ENCODE measurements at places on chromosomes 4 and X.

GRCh38 chrX:107288676-107289075, 82.3 kb downstream of the DNAAF6 start:
- no peak for DNase-seq

DNA sequence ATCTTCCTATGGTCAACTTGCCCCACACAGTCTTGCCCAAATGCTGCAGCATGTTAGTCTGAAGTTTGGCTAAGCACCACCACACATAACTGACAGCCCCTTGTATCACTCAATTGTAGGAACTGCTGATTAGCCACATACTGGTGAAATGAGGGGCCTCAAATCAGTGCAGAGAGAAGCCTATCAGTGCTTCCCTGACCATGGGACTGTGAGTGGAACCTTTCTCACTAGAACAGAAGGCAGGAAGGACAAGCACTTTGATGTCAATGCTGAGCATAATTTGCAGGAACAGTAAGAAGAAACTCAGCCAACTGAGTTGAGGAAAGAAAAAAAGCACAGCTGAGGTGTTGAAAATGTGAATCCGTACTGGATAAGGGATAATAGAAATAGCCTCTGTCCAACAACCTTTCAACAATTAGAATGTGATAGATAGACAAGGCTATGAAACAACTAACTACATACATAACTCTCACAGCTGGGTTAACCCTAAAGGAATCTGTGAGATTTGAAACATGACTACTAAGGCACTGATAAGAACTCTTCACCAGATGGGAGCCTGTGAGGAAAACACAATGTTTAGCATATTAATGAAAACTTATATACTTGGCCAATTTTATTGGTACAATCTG, 136.6 kb upstream of the SH3RF1 start:
- no peak for DNase-seq

DNA sequence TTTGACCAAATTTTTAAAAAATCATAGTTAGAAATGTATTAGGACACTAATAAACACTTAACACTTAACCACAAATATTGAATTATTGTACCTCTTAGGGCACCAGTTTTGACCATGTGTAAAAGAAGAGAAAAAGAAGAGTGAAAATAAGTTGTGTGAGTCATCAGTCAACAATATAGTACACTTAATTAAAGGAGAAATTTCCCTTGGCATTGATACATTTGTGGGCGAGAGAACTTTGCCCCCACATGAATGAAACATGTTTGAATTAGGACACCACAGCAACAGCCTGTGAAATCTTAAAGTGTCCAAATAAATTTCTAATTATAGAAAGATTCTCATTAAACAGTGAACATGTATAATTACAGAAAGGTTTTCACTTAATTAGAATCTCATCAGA, 1292.8 kb upstream of the TENM3 start:
- no peak for DNase-seq

GRCh38 chr4:82423245-82424054, 6.8 kb downstream of the HNRNPDL start:
- no peak for DNase-seq

DNA sequence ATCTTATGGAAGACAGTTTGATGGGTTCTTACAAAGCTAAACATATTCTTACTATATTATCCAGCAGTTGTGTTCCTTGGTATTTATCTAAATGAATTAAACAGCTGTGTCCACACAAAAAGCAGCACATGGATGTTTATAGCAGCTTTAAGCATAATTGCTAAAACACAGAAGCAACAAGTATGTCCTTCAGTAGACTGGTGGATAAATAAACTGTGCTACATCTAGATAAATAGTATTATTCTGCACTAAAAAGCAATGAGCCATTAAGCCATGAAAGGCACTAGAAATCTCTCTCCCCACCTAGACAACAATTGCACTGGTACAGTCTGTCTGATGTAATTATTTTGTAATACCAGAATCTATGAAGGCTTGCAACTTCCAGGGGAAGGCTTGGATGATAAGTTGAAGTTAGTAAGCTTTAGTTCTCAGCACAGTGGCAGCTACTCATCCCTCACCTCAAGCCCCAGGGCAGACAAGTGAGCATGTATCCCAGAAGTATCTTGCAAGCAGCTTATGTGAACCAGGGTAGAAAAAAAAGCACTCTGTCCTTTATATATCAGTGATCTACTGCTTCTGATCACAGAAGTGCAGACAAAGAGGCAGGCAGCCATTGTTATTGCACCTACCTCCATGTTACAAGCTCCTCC, 36.9 kb downstream of the WDR17 start:
- no peak for DNase-seq

- no peak for DNase-seq
Measured at GRCh38 chr4:94500685-94501084, 48.9 kb downstream of the PDLIM5 start.

- no peak for DNase-seq
Measured at GRCh38 chr4:145345401-145345800, 136.3 kb upstream of the SMAD1 start.

DNA sequence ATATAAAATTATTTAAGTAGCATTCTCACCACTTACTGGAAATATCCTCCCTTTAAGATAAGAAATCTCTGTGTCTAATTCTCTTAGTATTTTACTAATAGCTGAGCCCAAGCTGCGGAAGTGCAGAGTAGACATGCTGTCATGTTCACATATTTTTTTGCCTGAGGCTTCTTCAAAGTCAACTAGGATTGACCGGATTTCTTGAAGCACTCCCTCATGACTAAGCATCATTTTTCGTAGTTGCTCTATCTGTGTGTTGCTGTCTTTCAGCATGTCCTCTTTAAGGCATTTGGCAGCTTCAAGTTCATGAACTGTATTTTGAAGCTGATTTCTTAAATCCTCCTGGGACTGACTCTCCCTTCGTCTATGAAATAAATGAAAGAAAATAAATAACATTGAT, 36.9 kb downstream of the CCDC158 start:
- DNase-seq, result no peak

GRCh38 chr4:36676139-36677050, 395.0 kb downstream of the DTHD1 start:
- no peak for DNase-seq

GRCh38 chr4:24564488-24564887, 19.9 kb downstream of the DHX15 start:
- no peak for DNase-seq

- no peak for DNase-seq
Measured at GRCh38 chrX:12497832-12498591, 293.2 kb upstream of the PRPS2 start.
